Activated naive CD4-positive, alpha-beta T cell treated with anti-CD3 and anti-CD28 coated beads for 36 hours (primary cell): ENCODE measurements at places on chromosomes 4 and X. TPM values are rescaled to one million over a fixed set of nuclear protein-coding genes. Genes with fewer than 3 reads are reported as not detected.
A peak's percentile ranks its signal among the peaks of the same experiment; 100 is the strongest.

The SLC38A5 gene
- 45.8 TPM for total RNA-seq

DNA sequence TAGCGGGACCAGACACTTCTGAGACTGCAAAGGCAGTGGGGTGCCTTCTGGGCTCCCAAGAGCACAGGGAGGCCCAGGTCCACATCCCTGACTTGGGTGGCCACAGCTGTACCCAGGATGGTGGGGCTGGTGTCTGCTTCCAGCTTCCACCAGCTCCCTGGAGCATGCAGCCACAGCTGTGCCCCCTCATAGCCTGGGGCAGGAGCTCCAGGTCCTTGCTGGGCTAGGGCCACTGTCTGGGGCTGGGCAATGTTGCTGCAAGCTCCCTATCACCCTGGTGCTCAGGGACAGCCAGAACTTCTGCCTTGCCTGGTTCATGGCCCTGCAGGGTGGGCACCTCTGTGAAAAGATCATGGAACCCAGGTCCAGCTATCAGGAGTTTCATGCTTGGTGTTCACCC, 673.9 kb downstream of the SH3BGRL start:
- no peaks in the 10 kb centered on the region for H3K36me3 ChIP-seq
- no peaks in the 10 kb centered on the region for H3K4me1 ChIP-seq
- no peak for DNase-seq
- no peaks in the 10 kb centered on the region for H3K27me3 ChIP-seq
- no peak overlapping the region for H3K27ac ChIP-seq
- no peak overlapping the region for H3K4me3 ChIP-seq

DNA sequence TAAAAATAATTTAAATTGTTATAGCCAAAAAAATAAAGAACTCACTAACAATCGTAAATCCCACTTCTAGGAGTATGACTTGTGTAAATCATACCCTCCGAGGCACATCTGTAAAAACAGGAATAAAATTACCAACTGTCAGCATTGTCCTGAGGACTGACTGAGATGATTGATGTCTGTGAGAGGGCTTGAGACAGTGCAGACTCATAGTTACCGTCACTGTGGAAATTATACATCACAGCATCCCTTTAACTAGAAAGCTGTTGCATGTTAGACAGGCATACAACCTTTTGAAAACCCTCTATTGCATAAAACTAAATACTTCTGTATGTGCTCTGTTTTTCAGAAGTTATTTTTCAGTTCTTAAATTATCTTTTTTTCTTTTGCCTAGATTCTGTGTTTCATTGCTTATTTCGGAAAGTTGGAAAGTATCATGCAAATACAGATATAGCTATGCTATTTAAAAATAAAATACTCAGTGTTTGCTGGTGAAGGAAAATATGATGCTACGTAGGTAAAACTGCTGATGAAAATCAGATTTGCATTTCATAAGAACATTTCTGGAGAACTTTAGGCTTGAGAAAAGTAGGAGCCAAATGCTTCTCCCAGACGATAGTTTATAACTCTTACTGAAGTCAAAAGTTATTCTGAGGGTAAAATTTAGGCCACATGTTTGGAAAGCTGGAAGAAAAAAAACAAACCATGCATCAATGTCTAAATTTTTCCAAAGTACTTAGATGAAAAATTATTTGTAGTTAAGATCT, 13.6 kb upstream of the RBPJ start:
- no peak for DNase-seq
- peak overlapping the region; percentile 47 for H3K27ac ChIP-seq
- H3K4me1 ChIP-seq: peaks cover 11% of the 10 kb centered on the region
- H3K27me3 ChIP-seq: no peaks in the 10 kb centered on the region
- no peaks in the 10 kb centered on the region for H3K36me3 ChIP-seq
- no peak overlapping the region for H3K4me3 ChIP-seq

- H3K27ac ChIP-seq: no peak overlapping the region
- H3K4me1 ChIP-seq: no peaks in the 10 kb centered on the region
- H3K36me3 ChIP-seq: no peaks in the 10 kb centered on the region
- DNase-seq: peak; percentile 12
- peaks cover 2% of the 10 kb centered on the region for H3K27me3 ChIP-seq
These were observed 92.4 kb upstream of the AP1S2 start for GRCh38 chrX:15946783-15947580.

The NR0B1 gene
- not detected for total RNA-seq

The STIM2 gene
- 43.1 TPM for total RNA-seq

The FAM241A gene
- total RNA-seq: 2.5 TPM

The LEF1 gene
- 367 TPM for total RNA-seq

The PAGE1 gene
- not detected for total RNA-seq

The TMEM271 gene
- total RNA-seq: not detected

The FAM149A gene
- 0.42 TPM for total RNA-seq

The PHEX gene
- 0.31 TPM for total RNA-seq

DNA sequence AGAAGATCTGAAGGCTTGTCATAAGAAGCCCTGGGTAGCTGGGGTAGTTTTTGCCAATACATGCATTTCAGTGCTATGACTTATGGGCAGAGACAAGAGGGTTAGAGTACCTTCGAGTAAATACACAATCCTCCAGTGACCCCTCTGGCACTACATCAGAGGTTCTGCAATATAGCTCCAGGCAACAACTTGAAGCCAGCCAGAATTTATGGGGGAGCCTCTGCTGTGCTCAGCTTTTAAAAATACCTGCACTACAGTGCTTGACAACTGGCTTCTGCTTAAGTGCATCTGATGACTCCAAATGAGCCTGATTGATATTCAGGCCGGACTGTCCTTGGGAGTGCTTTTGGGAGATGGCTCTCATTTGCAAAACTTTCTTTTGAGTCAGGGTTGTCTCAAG, 44.9 kb upstream of the SMAD1 start:
- no peaks in the 10 kb centered on the region for H3K36me3 ChIP-seq
- DNase-seq: no peak
- peaks cover 14% of the 10 kb centered on the region for H3K27me3 ChIP-seq
- no peak overlapping the region for H3K4me3 ChIP-seq

- no peaks in the 10 kb centered on the region for H3K4me1 ChIP-seq
- H3K36me3 ChIP-seq: no peaks in the 10 kb centered on the region
- no peak overlapping the region for H3K4me3 ChIP-seq
- no peaks in the 10 kb centered on the region for H3K27me3 ChIP-seq
- no peak for DNase-seq
- H3K27ac ChIP-seq: no peak overlapping the region
These were observed 41.9 kb downstream of the PLS3 start for GRCh38 chrX:115602729-115603389.

GRCh38 chr4:8255698-8256441, 13.7 kb upstream of the HTRA3 start:
- H3K27me3 ChIP-seq: no peaks in the 10 kb centered on the region
- no peaks in the 10 kb centered on the region for H3K36me3 ChIP-seq
- H3K4me3 ChIP-seq: no peak overlapping the region
- H3K27ac ChIP-seq: no peak overlapping the region
- DNase-seq: no peak
- H3K4me1 ChIP-seq: no peaks in the 10 kb centered on the region

DNA sequence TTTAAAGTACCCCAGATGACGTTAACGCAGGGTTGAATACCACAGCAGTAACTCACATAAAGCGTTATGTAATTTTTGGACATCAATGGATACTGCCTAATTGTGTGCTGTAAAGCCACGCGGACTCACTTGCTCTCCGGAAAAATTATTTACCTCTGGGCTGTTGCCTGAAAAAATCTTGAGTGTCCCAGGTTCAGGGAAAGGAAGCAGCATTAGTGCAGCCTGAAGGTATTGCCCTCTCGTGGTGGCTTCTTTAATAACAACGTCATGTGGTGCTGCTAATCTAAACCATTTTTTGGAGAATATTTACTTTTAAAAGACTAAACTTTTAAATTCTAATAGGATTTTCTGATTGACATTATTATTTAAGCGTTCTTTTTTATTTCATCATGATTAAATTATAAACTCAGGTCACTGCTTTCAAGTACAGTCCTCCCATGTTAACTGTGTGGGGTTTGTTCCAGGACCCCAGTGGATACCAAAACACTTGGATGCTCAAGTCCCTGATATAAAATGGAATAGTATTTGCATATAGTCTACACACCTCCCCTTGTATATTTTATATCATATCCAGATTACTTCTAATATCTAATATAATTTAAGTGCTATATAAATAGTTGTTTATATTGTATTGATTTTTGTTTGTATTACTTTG, 384.8 kb downstream of the FAM133A start:
- no peak for DNase-seq
- no peaks in the 10 kb centered on the region for H3K27me3 ChIP-seq
- H3K27ac ChIP-seq: no peak overlapping the region
- no peak overlapping the region for H3K4me3 ChIP-seq
- H3K4me1 ChIP-seq: no peaks in the 10 kb centered on the region

The PABPC1L2A gene
- not detected for total RNA-seq

GRCh38 chrX:12895866-12896265, 10.6 kb upstream of the TLR8 start:
- DNase-seq: no peak
- H3K36me3 ChIP-seq: no peaks in the 10 kb centered on the region
- peaks cover 24% of the 10 kb centered on the region for H3K4me1 ChIP-seq
- no peak overlapping the region for H3K4me3 ChIP-seq
- H3K27me3 ChIP-seq: no peaks in the 10 kb centered on the region
- H3K27ac ChIP-seq: no peak overlapping the region

DNA sequence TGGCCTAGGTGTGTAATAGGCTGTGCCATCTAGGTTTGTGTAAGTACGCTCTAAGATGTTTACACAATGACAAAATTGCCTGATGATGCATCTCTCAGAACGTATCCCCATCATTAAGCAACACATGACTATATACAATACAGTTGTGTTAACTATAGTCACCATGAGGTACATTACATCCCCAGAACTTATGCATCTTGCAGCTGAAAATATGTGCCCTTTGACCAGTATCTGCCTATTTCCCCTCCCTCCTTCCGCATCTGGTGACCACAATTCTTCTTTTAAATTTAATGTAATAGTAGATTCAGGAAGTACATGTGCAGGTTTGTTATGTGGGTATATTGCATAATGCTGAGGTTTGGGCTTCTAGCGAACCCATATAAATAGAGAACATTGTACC, 239.8 kb upstream of the IL1RAPL1 start:
- no peak overlapping the region for H3K4me3 ChIP-seq
- H3K36me3 ChIP-seq: no peaks in the 10 kb centered on the region
- no peaks in the 10 kb centered on the region for H3K4me1 ChIP-seq
- H3K27ac ChIP-seq: no peak overlapping the region
- H3K27me3 ChIP-seq: no peaks in the 10 kb centered on the region

DNA sequence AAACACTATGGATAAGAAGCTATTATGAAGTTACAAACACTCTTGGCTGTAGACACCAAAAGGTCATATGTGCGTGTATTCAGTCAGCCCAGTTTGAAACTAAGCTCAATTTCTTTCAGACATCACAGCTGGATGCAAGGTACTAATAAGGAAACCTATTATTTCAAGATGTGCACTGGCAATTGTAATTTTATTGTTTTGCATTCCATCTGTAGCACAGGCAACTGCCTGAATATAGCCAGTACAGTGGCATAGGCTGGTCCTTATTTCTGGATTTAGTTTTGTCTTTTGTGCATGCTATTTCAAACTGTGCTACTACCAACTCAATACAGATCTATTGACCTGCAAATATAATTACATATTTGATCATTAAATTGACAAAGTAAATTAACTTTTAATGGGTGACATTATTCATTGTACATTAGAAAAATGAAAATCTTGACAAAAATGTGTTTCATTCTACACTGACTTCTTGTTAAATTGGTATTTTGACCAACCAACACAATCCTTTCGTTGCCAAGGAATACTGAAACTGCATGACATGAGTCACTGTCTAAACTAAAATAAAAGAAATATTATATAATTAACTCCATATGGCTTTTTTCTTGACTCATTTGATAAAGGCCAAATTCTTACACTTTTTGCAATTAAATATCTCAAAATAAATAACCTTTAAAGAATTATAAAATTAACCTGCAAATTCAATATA, 594.3 kb upstream of the ADGRL3 start:
- no peaks in the 10 kb centered on the region for H3K4me1 ChIP-seq
- DNase-seq: no peak
- H3K27me3 ChIP-seq: no peaks in the 10 kb centered on the region
- no peak overlapping the region for H3K4me3 ChIP-seq

The DRP2 gene
- 0.47 TPM for total RNA-seq

The PNMA3 gene
- 0.69 TPM for total RNA-seq

DNA sequence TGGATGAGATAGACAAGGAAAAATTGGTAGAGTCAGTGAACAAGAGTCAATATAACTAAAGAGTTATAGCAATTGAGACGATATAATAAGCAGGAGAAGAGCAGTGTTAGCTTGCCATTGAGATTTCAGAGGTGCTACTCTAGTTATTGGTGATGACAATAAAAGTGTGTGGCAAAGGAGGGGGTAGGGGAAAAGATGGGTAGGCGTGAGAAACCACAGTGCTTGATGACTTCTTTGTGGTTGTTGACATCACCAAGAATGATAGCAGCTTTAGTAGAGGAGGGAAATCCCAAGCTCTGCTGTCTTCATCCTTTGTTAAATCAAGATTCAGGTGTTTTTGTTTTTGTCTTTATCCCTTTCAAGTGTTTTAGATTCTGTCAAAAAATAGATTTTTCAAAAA, 179.9 kb upstream of the PPP3CA start:
- no peak overlapping the region for H3K27ac ChIP-seq
- H3K27me3 ChIP-seq: peaks cover 45% of the 10 kb centered on the region
- DNase-seq: peak; percentile 88

DNA sequence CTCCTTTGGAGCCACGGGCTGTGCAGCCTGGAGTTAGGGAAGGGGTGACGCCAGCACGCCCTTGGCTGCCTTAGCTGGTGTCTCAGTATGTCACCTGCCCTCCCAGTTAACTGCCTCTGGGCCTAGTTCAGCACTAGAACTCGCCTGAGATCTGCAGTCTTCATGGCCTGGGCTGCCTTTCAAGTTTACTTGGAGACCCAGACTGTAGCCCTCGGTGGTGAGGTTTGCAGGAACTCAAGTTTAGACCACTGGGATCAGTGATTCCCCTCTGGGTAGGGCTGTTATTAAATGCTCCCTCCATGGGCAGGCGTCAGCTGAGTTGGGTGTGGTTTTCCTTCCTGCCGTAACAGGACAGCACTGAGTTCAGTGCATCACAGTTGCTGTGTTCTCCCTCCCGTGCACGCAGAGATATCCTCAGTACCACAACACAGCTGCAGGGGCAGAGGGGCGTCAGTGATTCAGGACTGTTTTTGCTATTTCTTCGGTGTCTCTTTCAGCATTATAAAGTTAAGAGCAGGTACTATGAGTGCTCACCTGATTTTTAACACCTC, 30.5 kb downstream of the PLAC8 start:
- no peak overlapping the region for H3K4me3 ChIP-seq
- H3K36me3 ChIP-seq: peaks cover 11% of the 10 kb centered on the region
- no peaks in the 10 kb centered on the region for H3K27me3 ChIP-seq
- DNase-seq: peak; percentile 59
- H3K4me1 ChIP-seq: peaks cover 29% of the 10 kb centered on the region
- H3K27ac ChIP-seq: no peak overlapping the region
